ENCODE measurements at places on chromosomes 12 and 14.

- no peak for DNase-seq
Observed at GRCh38 chr12:2282318-2282717, 229.5 kb downstream of the CACNA1C start.

DNA sequence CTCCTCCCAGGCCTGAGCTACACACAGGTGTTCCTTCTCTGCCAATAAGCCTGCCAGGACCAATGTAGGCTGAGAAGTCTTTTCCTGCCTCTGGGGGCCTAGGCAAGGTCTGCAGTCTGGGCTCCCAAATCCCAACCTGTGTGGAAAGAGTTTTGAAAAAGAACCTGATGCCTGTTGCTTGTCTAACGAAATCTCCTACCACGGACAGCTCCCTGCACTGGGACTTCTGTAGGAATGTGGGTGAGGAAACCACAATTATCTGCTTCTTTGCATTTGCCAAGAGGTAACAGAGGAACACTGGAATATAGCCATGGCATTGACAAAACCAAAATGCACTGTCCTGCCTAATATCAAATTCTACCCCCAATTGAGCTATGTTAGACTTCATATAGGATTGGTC is 877.0 kb upstream of the TMEM132C start:
- no peak for DNase-seq

GRCh38 chr12:104719700-104720338 is 238.3 kb downstream of the SLC41A2 start:
- no peak for DNase-seq

DNA sequence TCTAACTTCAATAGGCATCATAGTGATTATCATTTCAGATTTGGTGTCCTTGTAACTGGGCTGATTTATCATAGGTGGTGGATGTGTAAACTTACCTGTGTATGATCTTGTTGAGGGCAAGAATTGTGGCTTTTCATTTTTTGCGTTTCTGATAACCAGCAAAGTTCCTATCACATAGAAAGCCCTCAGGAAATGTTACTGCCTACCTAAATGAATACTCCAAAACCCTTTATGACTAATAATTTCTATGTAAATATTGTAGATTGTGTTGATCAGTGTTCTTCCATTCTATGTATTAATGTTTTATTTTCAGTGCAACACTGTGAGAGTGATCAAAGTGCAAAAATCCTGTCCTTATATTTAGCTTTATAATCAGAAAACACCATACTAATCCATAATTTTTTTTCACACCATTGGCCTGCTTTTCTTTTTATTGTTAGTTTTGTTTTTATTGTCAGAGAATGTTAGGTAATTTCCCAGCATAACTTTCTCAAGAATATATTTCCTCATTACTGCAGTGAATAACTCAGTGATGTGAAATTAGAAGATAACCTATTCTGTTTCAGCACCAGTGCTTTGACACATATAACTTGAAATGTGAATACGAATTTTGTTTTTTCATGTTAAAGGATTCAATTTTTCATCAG is 94.1 kb downstream of the GPHN start:
- no peak for DNase-seq

DNA sequence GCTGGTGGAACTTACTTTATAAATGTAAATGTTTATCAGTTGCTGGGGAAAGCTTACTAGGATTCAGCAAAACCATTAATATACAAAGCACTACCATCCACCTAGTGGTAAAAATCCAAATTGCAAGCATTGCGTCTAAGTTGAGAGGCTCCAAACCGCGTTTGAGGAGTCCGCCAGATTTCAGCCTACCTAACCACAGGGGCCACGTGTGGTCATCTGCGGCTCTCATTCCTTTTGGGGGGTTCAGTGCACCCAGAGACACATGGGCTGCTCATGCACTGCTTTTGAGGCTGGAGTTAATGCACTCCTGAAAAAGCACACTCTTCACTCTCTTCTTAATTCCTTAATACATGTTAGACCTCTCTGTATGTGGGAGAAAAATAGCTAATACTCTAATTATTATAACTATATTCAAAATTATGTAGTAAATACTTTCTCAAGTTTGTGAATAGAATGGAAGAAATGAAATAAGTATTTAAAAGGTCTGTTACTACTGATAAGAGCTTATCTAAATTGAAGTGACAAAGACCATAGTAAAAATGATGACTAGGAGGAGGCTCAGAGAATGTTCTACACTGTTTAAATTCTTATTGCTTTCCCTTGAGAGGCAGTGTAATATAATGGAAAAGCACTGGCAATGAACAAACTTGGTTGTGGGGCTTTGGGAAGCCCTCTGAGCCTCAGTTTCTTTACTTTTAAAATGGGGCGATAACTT is 41.4 kb upstream of the MANSC4 start:
- DNase-seq: peak; percentile 79

DNA sequence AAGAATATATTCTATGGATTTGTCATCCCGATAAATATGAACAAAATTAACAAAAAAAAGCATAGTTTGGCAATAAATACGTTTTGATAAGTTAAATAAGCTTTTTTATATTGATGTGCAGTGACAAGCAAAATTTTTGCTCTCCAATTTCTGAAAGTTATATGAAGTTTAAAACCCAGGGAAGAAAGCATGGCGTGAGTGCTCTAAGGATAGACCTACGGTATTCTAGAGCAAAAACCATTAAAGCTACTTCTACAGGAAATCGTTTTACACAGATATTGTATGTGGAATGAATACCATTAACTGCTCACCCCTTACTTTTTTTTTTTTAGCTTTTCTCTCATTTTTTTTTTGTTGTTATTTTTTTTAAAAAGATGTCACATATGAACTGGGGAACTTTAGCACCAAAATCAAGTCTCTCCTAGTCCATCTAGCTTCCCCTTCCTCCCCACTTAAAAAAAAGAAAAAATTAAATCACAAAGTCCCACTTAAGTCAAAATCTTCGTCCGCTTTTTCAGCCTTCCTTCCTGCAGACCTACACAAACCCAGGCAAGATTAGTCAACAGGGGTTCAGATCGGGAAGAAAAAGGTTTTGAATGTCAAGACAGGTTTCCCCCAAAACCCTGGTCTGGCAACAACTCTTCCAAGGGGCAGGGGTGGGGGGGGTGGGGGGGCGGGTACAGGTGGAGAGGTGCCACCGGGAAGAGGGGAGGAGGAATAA is 4.4 kb downstream of the ZFP36L1 start:
- DNase-seq: no peak

DNA sequence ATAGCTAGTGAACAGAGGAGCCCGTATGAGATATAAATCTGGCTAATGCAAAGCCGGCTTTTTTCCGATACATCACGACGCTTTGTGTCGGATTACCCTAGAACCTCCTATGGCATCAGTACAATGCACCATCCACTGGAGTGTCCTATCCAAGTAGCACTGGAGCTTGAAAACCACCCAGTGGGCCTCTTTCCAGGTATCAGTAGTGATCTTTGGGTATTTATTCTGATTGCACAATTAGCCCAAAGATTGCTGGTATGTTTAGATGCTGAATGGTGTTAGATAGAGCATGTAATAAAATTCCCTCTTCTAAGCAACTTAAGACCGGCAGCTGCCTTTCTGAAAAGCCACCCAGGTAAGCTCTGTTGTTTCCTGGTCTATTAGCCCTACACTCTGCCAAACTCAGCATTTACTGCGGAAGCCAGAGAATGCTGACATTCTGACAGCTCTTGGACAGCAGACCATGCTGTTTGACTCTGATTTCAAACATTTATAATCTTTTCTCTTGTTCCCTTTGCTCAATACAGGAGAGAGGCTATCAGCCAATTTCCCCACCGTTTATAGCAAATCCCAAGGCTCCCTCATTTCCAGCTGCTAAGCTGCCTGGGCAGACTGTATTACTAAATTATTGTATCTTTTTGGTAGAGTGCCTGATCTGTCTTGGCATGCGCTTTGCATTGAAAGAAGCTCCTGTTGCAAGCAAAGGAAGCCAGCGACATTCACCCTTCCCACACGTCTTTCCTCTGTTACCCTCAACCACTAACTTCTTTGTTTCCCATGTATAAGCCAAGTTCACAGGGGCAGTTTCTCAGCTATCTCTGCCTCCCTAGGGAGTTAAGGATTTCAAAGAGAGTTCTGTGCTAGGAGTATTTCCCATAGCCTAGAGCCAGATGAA is 388.3 kb upstream of the GARIN6 start:
- DNase-seq: no peak

- DNase-seq: no peak
Observed at GRCh38 chr12:131642101-131642540, 68.8 kb upstream of the SFSWAP start.

GRCh38 chr12:224330-224729 is 10.4 kb upstream of the SLC6A12 start:
- DNase-seq: no peak

DNA sequence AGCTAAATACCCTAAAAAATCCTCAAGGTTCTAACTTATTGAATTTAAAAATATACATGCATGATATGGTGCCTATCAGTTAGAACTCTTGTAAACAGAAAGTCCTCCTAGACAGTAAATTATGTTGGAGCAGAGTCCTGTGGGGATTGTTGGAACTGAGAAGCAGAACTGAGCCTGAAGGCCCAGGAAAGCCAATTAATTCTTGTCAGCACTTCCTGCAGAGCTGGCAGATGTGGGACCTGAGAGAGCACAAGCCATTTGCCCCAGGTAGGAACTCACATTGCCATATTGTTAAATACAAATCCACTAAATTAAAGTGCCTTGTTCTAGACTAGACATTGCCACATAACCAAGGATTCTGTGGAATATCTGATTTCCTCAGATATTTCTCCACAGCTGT is 117.1 kb downstream of the RTN1 start:
- DNase-seq: no peak

DNA sequence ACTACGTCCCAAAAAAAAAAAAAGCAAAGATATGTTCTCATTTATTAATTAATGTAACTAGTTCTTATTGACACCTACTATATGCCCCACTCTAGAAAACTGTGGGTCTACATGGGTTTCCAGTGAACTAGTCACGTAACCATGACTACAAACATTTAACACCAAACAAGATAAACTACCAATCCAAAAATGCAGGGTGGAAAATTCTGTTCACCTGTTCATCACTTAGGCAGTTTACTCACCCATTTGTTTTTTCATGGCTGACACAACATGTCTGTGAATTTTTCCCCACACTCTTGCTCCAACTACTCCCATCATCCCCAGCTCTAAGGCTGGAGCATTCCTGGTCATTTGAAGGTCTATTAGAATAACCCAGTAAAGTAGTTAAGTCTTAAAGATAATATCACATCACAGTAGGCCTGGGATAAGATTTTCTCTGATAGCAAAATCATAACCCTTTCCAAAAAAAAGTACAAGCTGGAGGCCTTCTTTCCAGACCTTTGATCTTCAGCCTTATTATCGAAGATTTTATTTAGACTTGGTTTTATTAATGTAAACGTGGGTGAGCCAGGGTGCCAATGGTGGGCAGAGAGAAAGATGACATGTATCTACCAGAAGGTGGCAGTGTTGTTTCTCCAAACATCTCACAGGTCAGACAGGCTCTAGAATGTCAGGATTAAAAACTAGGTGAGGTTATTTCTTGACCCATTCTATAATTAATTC is 61.6 kb upstream of the DAAM1 start:
- no peak for DNase-seq

GRCh38 chr14:36217027-36217426 is 40.5 kb upstream of the PTCSC3 start:
- no peak for DNase-seq

GRCh38 chr14:74645756-74646470 is 33.9 kb upstream of the LTBP2 start:
- DNase-seq: no peak

All from natural killer cell (primary cell).